ENCODE measurements at places on chromosomes 4 and X. TPM values are rescaled to one million over a fixed set of nuclear protein-coding genes. Genes with fewer than 3 reads are reported as not detected.
A peak's percentile ranks its signal among the peaks of the same experiment; 100 is the strongest.

GRCh38 chr4:124753941-124754581 lies 41.5 kb upstream of the ANKRD50 start:
- no peak for DNase-seq

GRCh38 chrX:12891915-12892506 lies 14.4 kb upstream of the TLR8 start:
- DNase-seq = no peak

DNA sequence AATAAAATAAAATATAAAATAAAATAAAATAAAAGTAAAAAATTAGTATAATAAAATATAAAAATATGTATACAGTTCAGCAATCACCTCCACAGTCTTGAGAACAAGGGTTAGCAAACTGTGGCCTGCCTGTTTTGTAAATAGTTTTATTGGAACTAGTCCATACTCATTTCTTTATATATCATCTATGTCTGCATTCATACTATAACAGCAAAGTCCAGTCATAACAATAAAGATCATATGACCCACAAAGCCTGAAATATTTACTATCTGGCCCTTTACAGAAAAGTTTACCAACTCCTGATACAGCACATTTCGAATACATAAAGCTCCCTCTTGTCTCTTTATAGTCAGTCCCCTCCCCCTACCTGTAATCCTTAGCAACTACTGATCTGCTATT lies 111.9 kb downstream of the SLC10A6 start:
- no peak for DNase-seq

DNA sequence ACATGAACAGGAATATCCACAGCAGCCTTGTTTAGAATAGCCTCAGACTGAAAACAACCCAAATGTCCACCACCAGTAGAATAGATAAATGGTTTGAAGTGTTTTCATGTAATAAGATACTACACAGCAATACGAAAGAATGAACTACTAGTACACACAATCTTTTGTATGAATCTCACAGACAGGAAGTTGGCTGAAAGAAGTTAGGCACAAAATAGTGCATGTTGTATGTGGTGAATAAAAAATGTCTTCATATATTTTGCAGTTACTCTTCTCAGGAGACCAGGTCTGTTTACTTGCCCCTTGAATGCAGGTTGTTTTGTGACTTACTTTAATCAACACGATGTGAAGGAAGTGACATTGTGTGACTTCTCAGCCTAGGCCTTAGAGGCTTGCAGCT lies 75.9 kb upstream of the LEF1 start:
- no peak for DNase-seq

Gene SPANXN3
- total RNA-seq = 1.2 TPM

GRCh38 chr4:38837849-38838248 lies 18.8 kb downstream of the TLR6 start:
- DNase-seq = no peak

DNA sequence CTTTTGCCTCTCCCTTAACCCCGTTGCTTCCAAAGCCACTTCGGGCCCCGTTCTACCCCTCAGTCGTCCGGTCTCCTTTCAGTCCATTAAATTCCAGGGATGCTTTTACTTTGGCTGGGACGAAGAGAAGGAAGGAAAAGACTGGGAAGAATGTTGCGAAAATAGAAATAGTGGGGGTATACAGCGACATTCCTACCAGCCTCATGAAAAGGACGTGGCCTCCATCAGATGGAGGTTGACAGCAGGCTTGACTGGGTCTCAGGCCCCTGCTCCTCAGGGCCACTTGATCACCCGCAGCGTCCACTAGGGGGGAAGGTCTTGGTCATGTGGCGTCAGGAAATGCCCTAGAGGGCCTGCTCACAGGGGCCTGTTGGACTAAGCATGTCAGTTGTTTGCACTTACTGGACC lies 657 bp upstream of the ANKRD50 start:
- peak; percentile 67 for DNase-seq

- no peak for DNase-seq
Measured at GRCh38 chr4:132596186-132596585, 552.9 kb upstream of the PCDH10 start.

DNA sequence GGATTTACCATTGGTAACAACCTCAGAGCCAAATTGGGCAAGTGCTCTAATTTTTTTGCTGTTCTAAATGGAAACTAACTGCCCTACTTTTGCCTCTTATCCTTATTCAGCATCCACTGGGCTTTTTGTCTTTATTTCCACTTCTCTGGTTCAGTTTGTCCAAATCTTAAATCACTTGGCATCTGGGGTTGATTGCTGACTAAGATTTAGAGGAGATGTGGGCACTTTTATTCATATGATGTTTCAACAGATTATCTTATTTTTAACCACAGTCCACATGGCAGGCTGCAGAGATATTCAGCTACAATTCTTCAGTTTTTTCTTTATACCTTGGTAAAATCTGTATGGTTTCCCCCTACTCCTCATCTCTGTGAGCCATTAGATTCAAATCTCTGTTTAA lies 1161.4 kb upstream of the PCDH7 start:
- DNase-seq = no peak

DNA sequence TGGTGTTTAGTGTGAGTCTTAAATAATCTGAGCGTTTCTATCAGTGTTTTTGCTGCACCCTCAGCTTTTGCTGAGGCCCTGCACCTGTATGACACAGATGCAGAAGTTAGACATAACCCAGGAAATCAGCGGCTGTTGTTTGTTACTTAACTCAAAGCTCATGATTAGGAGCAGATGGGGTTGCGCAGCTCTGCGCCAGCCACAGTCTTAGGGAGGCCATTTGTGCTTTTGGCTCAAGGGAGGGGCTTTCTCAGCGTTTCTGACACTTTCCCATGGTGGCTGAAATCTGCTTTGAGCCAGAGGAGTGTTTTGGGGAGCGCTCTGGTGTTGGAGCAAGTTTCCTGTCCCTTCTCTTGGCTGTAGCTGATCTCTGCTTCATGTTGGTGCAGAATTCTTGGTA lies 433.8 kb downstream of the NAF1 start:
- no peak for DNase-seq

GRCh38 chrX:25084446-25084845 lies 68.7 kb upstream of the ARX start:
- no peak for DNase-seq

DNA sequence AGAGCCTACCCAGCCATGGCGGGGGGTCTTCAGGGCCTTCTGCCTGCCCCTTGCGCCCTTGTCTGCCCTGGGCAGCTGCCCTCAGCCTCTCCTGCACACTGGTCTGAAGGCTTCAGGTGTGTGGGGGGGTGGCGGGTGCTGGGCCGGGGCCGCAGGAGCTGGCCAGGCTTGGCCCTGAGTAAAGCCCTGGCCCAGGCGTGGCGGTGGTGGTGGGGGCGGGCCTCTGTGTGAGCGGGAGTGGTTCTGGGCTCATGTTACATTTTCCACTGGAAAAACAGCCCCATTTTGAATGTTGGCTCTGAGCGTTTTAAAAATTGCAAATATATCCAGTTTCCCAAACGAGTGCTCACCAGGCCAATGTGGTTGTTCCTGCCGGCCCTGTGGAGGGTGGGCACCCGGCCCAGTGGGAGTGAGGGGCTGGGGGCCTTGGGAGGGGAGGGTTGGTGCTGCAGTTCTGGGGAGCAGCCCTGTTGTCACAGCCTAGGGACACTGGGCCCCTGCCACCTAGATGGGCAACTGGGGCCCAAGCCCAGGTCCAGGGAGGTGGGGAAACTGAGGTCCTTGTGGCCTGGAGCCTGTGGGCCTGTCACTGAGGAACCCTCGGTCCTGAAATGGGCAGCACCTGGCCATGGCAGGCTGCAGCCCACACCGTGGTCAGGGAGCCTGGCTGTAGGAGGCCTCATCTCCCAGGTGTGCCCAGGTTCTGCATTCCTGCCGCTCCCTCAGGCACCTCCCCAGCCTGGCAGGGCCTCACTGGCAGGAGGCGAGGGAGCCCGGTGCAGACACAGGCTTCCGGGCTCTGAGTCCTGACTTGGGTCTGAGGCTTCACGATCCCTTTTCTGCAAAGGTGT lies 28.3 kb downstream of the FGFRL1 start:
- no peak for DNase-seq

- peak; percentile 20 for DNase-seq
Measured at GRCh38 chrX:69179380-69179911, 14.2 kb upstream of the PJA1 start.

GRCh38 chr4:4990329-4990728 lies 28.9 kb downstream of the CYTL1 start:
- DNase-seq = no peak

DNA sequence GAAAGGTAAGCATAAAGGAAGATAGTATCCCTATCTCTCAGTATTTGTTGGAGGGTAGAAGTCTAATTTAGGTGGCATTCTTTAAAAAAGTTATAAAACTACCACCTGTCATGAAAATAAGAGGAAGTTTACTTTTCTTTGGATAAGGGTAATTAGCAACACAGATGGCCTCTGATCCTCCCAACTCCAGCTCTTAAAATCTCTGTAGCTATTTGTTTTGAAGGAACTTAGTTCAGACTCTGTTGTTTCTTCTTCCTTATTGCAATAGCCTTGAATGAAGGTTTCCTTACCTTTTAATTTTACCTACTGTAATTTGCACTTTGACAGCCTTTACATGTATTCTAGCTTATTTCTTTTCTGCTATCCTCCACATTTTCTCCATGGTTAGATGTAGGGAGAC lies 1261.3 kb downstream of the RAPGEF2 start:
- DNase-seq = no peak

- no peak for DNase-seq
Measured at GRCh38 chr4:120821029-120821428, 101.5 kb downstream of the PRDM5 start.

- DNase-seq = peak; percentile 89
Measured at GRCh38 chrX:115047181-115047580, 29.8 kb upstream of the IL13RA2 start.

- DNase-seq = peak; percentile 65
Measured at GRCh38 chr4:88054901-88055300, 47.5 kb downstream of the PKD2 start.

Gene AMOT
- total RNA-seq = 9.0 TPM

Gene LPAR4
- 0.70 TPM for total RNA-seq

- peak; percentile 54 for DNase-seq
Measured at GRCh38 chr4:150722908-150723362, 141.0 kb downstream of the MAB21L2 start.

Gene RADX
- total RNA-seq = 5.0 TPM

- DNase-seq = no peak
Measured at GRCh38 chr4:83112231-83112630, 2.3 kb downstream of the PLAC8 start.

- no peak for DNase-seq
Measured at GRCh38 chr4:536351-536972, 37.5 kb downstream of the PIGG start.

Gene GLOD5
- not detected for total RNA-seq

DNA sequence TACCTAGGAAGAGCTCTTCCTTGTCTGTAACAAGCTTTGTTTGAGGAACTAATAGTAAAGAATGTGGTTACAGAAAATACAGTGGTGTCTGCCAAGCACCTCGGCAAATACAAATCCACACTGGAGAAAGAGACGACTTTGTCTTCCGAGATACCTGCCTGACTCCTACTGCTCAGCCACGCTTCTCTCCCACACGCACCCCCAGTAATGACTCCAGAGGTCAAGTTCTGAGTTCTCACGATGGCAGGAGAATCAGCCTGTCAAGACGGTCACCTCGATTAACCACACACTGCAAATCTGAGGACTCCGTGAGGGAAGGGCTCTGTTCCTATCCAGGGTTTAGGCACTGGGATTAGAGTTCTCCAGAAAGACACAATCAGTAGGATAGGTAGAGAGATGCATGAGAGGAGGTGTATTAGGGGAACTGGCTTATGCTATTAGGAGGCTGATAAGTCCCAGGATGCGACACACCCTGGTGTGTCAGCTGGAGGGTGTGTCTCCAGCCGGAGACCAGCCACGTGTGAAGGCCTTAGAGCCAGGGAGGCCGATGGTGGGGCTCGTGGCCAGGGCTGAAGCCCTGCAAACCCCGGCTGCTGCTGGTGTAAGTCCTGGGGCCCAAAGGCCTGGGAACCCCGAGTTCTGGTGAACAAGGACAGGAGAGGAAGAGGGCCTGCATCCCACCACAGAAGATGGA lies 8.4 kb upstream of the TRIML2 start:
- no peak for DNase-seq

Gene GRIPAP1
- total RNA-seq = 40.7 TPM

Gene DGAT2L6
- not detected for total RNA-seq

GRCh38 chr4:76198411-76199237 lies 15.0 kb downstream of the SCARB2 start:
- peak; percentile 85 for DNase-seq

Gene F8A1
- total RNA-seq = 4.0 TPM

DNA sequence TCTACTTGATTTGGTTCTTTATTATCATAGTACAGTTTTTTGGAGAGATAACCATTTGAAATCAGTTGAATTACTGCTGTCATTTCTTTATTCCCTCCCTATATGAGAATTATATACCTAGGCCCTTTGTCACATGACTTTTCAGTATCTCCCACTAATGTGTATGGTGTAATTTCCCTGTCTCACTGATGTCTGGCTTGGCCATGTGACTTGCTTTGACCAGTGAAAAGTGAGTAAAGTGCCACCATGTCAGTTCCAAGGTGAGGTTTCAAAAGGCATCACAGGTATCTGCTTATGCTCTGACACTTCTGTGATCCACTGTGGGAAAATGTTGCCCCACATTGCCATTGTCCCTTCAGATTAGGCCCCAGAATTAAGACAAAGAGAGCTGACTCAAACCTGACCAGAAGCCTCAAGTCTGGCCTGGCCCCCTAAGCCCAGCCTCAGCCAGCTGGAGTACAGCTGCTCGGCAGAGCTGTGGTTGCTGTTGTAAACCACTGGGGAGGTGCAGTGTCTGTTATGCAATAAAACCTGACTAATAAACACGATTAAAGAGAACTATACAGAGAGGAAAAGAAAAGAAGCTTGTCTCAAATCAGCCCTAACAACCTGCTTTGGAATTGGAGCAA lies 27.5 kb downstream of the SETD7 start:
- peak; percentile 84 for DNase-seq

Gene PTPN13
- 58.7 TPM for total RNA-seq

GRCh38 chr4:8847764-8848163 lies 23.9 kb downstream of the HMX1 start:
- no peak for DNase-seq

DNA sequence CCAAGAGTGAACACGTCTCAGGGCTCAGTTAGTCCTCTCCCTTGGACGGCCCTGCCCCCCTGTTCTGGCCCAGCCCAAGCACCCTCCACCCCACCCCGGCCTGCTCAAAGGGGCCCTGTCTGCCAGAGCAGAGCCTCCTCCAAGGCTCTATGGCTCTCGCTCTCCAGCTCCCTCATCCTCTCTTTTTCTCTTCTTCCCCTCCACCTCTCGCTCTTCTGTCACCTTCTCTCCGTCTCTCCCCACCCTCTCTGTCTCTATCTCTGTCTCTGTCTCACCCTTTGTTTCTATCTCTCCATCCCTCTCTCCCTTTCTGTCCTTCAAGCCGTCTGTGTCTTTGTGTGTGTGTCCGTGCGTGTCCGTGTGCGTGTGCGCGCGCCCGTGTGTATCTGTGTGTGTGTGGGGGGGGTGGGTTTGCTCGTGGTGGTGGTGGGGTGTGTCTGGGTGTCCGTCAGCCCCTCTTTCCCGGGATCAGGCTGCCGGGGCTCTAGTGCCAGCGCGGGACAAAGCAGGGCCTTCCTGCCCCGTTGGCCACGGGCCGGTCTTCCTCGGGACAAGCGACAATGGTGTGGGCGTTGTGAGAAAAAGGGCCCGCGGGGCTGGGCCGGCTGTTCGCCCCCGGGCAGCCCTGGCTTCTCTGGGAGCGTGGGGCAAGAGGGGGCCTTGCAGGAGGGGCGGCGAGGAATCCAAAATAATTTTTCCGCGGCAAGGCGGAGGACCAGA lies 8.7 kb downstream of the FRG2 start:
- no peak for DNase-seq

Gene PLAC8
- total RNA-seq = 0.35 TPM

GRCh38 chr4:98447648-98448047 lies 186.5 kb downstream of the RAP1GDS1 start:
- DNase-seq = no peak
